ENCODE measurements at places on chromosomes 12 and 14. TPM values are rescaled to one million over a fixed set of nuclear protein-coding genes. Genes with fewer than 3 reads are reported as not detected.

LRTM2 gene
- total RNA-seq, result not detected

AICDA gene
- total RNA-seq, result not detected

SLC4A8 gene
- 1.3 TPM for total RNA-seq

KRT77 gene
- total RNA-seq, result not detected

PDE3A gene
- 25.6 TPM for total RNA-seq

SPTSSA gene
- 7.0 TPM for total RNA-seq

CLEC4C gene
- not detected for total RNA-seq
